ENCODE measurements at places on chromosomes 11 and 22.

DNA sequence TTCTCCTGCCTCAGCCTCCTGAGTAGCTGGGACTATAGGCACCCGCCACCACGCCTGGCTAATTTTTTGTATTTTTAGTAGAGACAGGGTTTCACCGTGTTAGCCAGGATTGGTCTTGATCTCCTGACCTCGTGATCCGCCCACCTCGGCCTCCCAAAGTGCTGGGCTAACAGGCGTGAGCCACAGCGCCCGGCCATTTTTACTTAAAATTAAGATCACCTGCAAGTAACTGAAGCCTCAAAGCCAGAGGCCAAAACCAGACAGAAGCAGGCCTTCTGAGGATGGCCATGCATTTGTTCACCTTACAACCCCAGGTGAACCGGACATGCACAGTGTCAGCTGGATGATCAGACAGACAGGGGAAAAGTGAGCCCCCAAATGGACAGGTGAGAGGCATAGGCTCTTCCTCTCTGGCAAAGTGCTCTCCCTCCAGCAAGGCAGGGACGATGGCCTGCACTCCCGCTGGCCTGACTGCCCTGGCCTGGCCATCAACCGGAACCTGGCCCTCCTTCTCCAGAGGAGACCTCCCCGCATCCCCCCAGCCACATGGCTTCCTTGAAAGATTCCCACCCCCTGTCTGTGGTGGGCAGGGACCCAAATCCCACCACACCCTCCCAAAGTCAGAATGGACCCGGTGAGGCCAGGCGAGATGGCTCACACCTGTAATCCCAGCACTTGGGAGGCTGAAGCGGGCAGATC, 25.9 kb downstream of the APOBEC3H start:
- no peak for DNase-seq

DNA sequence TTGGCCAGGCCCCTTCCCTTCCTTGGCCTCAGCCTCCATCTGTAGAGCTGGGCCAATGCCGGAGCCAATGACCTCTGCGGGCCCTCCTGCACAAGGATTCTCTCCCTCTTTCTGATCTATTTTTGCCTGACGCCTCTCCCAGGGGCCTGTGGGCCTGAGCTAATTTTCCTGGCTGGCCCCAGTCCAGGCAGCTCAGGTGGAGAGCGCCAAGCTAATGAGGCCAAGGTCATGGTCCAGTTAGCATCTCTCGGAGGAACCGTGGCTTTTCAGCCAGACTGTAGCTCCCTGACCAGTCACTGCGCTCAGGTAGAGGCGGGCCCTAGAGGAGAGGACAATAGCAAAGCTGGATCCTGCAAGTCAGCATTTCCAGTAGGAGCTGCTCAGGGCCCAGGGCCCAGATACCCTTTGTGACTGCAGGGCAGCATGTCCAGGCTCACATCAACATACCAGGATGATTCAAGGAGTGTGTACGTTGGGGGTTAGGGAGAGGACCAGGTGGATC, 43.5 kb downstream of the APOL3 start:
- DNase-seq: no peak

DNA sequence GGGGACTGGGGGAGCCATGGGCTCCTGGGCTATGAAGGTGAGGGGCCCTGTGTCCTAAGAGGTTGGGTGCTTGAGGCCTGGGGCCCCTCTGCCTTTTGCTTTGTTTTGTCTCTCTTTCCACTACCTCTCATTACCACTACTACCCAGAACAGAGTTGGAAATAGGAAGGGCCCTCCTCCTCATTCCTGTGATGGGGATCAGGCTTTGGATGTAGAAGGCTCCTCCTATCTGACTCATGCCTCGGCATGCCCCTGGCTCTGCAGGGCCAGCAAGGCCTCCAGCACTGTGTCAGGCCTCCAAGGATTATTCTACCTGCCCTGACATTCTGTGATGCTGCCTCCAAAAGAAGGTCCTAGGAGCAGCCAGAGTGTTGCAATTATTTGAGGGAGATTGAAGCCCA, 766 bp downstream of the IZUMO1R start:
- no peak for DNase-seq

DNA sequence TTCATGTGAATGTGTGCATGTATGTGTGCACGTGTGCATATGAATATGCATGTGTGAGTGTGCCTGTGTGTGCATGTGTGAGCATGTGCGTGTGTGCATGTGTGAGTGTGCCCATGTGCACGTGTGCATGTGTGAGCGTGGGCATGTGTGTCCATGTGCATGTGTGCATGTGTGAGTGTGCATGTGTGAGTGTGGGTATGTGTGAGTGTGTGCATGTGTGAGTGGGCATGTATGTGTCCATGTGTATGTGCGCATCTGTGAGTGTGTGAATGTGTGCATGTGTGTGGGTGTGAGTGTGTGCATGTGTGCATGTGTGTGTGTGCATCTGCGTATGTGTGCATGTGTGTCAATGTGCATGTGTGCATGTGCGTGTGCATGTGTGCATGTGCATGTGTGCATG, 94.7 kb downstream of the ST3GAL4 start:
- DNase-seq: no peak

GRCh38 chr11:102499151-102499550, 31.4 kb downstream of the MMP7 start:
- DNase-seq: no peak

DNA sequence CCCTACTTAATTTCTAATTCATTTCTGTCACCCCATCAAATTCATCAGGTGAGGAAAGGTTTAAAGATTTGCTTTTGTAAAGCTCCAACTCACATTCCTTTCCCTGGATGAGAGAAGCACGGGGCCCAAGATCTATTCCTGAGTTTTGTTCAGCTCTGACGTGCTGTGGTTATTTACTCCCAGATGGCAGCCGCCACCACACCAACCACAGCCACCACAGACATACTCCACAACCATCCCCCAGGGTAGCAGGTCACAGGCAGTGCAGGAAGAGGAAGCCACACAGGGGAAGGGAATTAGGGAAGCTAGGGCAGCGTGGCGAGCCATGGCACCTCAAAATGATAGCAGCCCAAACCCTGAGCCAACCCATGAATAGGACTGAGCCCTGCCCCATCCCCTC, 63.5 kb upstream of the CSNK2A3 start:
- no peak for DNase-seq

- DNase-seq: no peak
Measured at GRCh38 chr11:72989727-72990126, 152.4 kb downstream of the FCHSD2 start.

GRCh38 chr11:36313750-36314433, 17.8 kb downstream of the PRR5L start:
- DNase-seq: no peak

- no peak for DNase-seq
Measured at GRCh38 chr11:8604078-8604723, 10.2 kb upstream of the STK33 start.

- DNase-seq: no peak
Measured at GRCh38 chr22:49660794-49661781, 166.6 kb downstream of the BRD1 start.

- no peak for DNase-seq
Measured at GRCh38 chr11:62201376-62201775, 7.1 kb upstream of the SCGB2A1 start.

GRCh38 chr11:44601471-44602370, 36.3 kb downstream of the CD82 start:
- DNase-seq: no peak

DNA sequence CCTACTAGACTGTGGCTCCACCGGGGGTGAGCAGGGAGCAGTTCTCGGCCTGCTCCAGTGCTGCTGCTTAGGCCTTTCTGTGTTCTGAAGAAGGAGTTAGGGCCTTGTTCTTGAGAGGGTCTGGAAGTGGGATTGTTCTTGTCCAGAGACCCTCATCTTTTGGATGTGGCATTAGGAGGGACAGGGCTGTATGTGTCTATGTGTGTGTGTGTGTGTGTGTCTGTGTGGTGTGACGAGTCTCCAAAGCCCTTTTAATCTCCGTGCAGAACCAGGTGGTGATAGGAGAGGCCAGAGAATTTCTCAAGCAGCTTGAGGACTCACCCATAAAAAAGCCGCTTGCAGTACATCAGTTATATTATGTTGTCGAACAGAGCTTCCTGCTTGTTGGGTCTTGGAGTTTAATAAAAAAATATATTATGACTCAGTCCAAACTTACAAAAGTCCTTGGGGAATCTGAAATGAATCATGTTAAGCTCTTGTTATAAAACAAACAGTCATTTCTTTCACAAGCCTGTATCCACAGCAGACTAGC, 196.5 kb downstream of the TENM4 start:
- DNase-seq: no peak

DNA sequence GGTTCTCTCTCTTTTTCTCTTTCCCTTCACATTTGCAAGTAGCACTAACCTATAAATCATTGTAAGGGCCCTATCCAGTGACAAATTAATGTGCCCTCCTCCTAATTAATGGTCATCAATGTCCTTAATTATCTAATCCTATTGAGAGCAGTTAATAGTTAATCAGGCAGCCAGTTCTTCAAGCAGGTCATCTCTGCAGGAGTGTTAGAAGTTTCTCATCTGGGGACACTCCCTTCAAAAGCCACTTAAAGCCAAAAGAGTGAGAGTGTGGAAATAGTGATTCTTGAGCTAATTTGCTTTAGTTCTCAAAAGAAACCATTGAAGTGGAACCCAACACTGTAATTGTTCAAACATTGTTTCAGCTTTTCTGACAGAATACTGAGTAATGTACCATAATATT, 141.6 kb downstream of the ELP4 start:
- DNase-seq: no peak

GRCh38 chr11:76588455-76589325, 81.9 kb downstream of the LRRC32 start:
- DNase-seq: no peak

DNA sequence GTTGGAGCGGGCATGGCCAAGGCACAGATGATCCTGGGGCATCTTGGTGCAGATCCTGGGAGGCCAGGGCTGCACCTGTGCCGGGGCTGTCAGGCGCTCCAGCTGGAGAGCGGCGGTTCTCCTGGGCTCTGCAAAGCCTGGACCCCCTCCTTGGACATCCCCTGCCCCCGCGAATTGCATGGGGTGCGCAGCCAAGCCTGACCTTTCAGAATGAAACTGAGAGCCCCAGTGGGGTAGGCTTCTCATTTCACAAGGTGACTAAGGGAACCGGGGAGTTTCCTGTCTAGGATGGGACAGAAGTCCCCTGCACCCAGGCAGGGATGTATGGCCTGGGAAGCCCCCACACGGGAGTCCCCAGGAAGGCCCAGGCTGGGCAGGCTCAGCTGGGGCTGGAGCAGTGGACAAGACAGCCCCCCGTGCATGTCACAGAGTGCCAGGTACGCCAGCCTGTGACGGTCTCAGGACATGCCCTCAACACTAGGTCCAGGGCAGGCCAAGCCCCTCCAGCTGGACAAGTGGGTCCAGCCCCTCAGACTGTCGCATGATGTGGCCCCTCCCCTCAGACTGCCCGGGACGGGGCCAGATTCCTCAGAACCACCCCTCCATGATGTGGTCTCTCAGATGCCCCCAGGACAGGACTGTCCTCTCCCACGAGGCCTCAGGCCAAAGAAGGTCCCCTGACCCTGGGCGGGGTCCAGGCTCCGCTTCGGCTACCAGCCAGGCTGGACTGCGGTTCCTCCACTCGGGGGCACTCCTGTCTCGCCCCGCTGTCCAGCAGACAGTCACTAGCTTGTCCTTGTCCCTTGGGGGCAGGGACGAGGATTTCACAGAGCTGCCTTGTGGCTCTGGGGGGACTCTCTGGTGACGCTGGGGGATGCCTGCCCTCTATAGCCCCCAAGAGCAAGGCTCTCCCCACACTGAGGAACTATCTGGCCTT, 2.3 kb downstream of the LSP1 start:
- DNase-seq: no peak

DNA sequence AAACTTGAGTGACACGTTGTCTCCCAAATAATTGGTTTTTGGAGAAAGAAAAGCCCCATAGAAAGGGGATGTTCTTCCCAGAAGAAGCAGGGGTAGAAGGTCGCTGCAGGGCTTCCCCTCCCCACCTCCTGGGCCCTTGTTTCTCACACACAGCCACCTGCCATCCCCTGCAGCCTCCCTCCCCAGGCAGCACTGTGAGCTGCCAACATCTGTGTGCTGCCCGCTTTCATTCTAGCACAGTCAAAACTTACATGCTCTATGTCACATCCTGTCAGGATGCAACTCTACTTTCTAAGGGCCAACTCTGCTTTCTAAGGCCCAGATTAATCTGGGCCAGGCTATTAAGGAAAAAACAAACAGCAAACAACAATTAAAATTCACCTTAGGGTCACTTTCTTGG, 309.4 kb upstream of the ZC3H12C start:
- DNase-seq: no peak

DNA sequence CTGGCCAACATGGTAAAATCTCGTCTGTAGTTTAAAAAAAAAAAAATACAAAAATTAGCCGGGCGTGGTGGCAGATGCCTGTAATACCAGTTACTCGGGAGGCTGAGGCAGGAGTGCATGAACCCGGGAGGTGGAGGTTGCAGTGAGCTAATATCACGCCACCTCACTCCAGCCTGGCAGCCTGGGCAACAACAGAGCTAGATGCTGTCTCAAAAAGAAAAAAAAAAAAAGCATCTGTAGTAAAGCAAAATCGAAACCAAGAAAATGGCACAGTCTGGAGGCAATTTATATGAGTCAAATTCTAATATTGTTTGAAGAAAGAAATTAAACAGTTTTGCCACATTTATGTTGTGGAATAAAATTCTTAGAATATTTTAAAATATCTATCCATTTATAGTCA, 365.0 kb upstream of the CHORDC1 start:
- DNase-seq: no peak

Data from hippocampal formation (tissue), 2 donors.